ENCODE measurements at places on chromosomes 13 and 19.

- DNase-seq = no peak
Measured at GRCh38 chr19:46453661-46454060, 17.7 kb downstream of the PNMA8A start.

DNA sequence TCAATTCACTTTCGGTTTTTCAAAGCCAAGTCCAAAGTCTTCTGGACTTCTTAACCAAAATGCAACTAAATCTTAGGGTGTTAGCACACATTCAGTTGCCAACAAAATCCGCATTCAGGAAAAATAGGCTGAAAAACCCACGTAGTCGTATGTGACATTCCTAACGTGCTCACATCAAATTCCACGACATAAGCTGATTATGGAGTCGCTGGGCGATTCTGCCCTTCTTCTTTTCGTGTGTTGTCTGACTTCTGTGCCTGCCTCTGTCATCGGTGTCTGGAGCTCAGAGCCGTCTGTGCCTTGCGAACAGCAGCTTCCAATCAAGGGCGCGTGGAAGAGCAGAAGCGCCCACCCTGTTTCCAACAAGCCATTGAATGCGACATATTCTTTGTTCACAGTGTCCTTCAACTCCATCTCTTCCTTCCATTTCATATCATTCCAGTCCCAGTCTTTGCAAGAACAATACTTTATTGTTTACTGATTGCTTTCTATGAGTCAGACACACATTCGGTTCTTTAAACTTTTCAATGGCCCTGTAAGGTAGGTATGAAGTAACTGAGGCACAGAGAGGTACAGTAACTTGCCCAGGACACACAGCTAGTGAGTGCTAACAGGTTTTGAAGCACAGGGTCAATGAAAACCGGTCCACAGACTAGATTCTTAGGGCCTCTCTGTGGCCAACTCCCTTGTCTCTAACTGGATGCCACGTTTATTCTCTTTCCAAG lies 8.2 kb upstream of the ZNF507 start:
- DNase-seq = no peak

- DNase-seq = no peak
Measured at GRCh38 chr13:20069956-20070355, 90.9 kb downstream of the GJA3 start.

DNA sequence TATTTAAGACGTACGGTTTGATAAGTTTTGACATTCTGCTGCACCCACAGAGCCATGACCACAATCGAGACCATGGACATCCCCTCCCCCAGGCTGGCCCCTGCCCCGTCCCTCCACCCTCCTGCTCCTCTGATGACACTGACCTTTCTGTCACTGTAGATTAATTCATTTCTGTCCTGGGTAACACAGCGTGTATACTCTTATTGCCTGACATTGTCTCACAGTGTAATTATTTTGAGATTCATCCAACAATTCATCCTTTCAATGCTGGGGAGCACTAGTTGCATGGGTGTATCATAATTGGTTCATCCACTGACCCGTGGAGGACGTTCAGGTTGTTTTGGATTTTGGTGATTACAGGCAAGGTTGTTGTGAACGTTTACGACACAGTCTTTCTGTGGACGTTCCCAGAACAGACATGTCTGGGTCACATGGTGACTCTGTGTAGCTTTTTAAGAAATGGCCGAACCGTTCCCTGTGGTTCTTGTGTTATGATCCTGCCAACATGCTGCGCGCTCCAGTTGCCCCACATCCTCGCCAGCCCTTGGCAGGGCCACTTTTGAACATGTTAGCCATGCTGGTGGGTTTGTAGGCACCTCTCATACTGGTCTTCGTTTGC lies 41.9 kb downstream of the C13orf46 start:
- DNase-seq = no peak

- no peak for DNase-seq
Measured at GRCh38 chr13:74586847-74587246, 452.6 kb upstream of the KLF12 start.

GRCh38 chr13:67437244-67437643 lies 207.1 kb upstream of the PCDH9 start:
- peak; percentile 53 for DNase-seq

DNA sequence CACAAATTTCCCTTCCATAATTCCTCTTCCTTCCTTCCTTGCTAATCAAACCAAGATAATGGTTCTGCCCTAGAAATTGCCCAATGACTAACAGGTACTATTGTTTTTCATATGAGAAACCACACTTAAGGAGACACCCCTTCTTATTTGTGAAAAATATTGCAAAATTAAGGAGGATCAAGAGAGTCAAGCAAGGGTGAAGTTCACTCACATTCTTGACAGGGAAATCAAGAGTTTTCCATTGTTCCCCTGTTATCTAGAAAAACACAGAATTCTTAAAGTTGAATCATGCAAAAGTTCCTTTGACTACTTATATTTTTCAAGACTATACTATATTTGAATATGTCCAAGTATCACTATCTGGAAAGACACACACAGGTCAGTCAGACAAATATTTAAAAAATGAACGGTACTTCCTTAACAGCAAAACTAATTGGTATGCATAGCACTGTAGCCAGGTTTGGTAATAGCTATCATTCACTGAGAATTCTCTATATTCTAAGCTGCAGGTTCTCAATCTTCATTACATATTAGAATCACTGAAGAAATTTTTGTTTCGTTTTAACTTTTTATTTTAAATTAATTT lies 897.2 kb downstream of the DIAPH3 start:
- DNase-seq = no peak

- DNase-seq = no peak
Measured at GRCh38 chr13:110109140-110109783, 197.7 kb downstream of the COL4A1 start.

DNA sequence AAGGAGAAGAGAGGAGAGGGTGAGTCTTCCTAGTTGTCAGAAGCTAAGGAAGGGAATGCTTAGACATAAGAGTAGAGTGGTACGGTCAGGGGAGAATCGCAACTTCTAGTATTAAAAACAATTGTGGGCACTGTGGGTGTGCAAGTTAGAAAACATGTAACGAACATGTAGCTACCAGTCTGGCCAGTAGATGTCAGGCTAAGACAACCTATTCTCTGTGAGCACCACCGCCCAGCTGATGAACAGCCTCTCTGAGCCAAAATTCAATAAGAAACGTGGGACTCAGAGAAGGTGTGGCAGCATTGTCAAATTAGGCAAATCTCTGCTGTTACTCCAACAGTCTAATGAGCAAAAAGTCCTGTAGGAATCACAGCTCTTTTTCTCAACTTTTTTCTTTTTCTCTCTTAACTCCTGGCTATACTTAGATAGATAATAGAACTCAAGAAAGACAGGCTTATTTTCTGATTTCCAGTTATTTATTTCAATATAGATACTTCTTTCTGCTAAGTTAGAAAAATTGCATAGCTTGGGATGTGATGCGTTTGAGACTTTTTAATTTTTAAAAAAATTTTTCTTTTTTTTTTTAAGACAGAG lies 186.2 kb downstream of the USP12 start:
- DNase-seq = peak; percentile 68

DNA sequence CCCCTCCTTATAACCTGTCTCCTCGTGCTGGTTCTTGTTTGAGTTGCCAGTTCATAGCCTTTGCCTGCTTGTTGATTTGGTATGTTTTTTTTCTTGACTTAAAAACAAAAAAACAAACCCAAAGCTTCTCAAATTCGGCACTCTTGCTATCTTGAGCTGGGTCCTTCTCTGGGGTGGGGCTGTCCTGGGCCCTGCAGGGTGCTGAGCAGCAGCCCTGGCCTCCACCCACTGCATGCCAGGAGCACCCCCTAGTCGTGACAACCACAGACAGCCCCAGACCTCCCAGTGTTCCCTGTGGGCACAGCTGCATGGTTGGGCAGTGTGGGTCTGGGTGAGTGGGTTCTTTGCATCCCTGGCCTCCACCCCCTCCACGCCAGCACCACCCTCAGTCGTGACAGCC lies 27.8 kb downstream of the KDM4B start:
- no peak for DNase-seq

DNA sequence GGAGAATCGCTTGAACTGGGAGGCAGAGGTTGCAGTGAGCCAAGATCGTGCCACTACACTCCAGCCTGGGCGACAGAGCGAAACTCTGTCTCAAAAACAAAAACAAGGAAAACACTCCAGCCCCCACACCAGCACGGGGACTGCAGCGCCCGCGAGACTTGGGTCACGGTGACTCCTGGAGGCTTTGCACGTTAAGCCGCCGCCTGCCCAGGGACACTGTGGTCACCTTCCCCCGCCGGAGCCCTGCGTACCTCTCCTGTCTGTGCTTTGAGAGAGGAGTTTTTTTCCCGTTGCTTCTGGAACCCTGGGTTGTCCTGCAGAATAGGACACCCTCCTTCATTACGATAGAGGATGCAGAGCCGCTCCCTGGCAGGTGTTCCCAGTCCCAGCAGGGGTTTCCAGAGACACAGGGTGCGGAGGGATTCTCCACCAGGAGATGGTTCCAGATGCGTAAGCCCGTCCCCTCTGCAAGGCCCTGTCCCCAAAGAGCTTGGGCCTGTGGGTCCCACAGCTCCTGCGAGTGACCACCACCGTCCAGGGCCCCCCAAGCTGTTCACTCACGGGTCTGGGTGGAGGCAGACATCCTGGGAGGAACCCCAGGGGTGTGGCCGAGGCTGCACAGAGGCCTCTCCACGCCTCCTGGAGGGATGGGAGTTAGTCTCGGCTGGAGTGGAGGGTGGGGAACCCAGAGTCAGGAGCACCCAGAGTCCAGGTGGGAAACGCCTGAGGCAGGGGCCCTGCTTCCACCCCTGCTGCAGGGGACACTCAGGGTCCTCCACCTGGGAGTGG lies 42.8 kb upstream of the NDUFS7 start:
- no peak for DNase-seq

DNA sequence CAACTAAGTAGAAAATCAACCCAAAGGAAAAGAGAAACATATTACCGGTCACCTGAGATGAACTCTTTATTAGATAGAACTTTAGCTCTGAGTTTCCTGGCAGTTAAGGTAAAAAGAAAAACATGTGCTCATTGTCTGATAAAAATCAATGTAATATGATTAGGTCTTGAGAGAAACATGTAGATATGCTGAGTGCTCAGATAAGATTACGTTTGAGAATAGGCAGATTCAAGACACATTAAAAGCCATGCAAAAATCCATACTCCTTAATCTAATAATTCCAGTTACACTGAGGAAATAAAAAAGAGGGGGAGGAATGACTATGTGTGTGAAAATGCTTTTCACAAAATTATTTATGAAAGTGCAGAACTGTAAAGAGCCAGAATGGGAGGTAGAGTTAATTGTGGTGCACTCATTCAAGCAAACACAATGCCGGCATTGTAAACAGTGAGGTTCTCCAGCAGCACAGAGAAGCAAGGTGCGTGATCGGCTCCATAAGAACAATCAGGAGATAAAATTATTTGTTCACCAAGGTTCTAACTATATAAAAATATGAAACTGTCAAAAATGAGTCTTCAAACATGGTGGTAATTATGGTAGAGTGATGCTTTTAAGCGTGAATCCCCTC lies 88.8 kb downstream of the MBNL2 start:
- no peak for DNase-seq

GRCh38 chr13:28429685-28430290 lies 65.1 kb downstream of the FLT1 start:
- DNase-seq = no peak

- DNase-seq = no peak
Measured at GRCh38 chr19:33171916-33172359, 22.2 kb upstream of the LRP3 start.

DNA sequence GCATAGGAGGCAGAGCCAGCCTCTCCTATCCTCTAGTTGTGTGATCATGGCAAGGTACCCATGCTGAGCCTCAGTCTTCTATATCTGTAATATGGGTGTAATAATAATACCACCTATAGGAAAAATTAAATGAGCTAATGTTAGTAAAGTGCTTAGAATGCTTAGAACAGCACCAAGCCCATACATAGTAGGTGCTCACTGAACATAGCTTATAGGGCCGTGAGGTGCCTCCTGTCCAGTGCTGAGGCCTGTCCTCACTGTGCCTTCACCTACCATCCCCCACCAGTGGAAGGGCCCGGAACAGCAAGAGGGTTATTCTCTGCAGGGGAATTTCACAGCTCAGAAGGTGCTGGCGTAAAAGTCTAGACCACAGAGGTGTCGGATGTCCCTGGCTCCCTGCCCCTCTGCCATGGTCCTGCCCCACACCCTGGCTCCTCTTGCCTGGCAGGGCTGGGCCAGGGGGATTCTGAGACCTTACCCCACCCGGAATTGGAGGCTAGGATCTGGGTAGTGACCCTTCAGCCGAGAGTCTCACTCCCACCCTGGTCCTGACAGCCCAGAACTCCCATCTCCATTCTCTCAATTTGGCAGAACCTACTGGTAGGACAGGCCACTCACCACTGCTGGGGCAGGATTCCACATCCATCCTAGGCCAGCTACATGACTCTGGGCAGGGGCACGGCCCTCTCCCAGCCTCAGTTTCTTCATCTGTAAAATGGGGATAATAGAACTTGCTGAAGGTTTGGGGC lies 2.2 kb upstream of the SCN1B start:
- DNase-seq = no peak

GRCh38 chr13:36804588-36804987 lies 14.4 kb upstream of the RFXAP start:
- no peak for DNase-seq

DNA sequence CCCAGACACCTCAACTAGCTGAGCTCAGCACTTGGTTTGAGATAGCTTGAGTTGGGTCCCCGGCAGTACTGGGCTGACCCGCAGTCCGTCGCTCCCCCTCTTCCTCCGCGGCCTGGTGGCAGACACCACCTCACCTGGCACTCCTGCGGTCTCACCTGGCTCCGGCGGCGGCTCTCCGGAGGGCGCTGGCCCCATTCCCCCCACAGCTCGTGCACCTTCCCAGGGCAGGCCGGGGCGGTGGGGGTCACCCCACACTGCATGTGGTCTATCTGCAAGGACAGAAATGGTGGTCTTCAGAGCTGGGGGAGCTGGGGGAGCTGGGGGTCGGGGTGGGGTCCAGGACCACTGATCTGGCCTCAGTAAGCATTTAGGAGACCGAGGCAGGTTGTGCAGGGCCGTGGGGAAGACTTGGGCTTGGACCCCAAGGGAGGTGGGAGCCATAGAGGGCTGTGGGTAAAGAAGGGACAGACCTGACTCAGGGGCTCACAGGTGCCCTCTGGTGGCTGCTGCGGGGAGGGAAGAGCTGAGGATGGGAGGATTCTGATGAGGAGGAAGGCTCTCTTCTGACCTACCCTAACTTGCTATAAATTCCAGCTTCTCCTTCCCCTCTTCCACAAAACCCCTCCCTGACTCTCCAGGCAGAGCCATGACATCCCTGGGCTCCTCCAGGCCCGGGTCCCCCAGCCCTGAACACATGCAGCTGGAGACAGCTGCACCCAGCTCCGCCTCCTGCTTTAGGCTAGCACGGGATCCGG lies 6.7 kb upstream of the PLIN4 start:
- DNase-seq = peak; percentile 65

- no peak for DNase-seq
Measured at GRCh38 chr19:19403373-19403901, 2.0 kb upstream of the GATAD2A start.

GRCh38 chr13:20412691-20413355 lies 112.8 kb downstream of the CRYL1 start:
- DNase-seq = no peak

DNA sequence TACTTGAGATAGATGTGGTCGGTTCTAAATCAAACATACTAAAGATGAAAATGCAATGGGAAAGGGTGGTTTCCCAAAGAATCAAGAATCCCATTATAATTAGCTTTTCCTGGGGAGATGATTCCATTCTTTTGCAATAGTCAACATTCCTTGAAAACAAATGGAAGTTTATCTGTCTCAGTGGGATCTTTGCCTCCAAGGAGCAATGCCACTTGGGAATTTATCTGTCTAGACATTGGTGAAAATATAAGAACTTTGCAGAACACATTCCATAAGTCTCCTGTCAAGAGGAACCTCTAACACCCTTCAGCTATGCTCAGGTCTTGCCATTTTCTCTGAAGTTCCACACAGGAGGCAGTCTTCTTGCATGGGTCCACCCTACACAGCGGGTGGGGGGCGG lies 152.5 kb downstream of the KCTD12 start:
- DNase-seq = no peak

- DNase-seq = no peak
Measured at GRCh38 chr13:50209631-50210030, 194.4 kb downstream of the KCNRG start.
